ENCODE measurements at places on chromosomes 11 and 22.

DNA sequence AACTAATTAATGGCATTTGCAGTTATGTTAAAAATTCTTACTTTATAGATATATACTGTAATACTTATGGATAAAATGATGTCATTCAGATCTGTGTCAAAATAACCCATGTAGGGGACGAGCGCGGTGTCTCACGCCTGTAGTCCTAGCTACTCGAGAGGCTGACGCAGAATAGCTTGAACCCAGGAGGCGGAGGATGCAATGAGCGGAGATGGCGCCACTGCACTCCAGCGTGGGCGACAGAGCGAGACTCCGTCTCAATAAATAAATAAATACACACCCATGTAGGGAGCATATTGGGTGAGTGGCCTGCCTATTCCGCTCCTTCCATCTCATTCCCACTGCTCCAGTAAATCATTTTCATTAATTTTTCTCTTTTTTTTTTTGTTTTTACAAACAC, 7.1 kb downstream of the SNU13 start:
- DNase-seq, result peak; percentile 29

GRCh38 chr11:119100994-119101758, 477 bp downstream of the DPAGT1 start:
- no peak for DNase-seq

DNA sequence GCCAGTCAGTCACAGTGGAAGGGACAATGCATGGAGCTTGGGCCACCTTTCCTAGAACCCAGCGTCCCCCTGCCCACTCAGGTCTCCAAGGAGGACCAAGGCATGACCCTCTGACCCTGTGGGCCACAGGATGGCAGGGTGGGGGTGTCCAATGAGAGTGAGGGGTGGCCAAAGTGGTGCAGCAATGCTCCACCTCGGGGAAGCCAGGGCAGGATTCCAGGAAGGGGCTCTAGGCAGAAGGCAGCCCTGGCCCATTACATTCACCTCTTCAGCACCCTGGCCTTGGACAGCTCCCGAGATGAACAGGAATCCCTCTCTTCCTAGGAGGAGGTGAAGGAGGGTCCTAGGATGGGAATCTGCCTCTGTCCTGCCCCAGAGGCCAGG, 597.5 kb downstream of the BRD1 start:
- DNase-seq, result no peak

DNA sequence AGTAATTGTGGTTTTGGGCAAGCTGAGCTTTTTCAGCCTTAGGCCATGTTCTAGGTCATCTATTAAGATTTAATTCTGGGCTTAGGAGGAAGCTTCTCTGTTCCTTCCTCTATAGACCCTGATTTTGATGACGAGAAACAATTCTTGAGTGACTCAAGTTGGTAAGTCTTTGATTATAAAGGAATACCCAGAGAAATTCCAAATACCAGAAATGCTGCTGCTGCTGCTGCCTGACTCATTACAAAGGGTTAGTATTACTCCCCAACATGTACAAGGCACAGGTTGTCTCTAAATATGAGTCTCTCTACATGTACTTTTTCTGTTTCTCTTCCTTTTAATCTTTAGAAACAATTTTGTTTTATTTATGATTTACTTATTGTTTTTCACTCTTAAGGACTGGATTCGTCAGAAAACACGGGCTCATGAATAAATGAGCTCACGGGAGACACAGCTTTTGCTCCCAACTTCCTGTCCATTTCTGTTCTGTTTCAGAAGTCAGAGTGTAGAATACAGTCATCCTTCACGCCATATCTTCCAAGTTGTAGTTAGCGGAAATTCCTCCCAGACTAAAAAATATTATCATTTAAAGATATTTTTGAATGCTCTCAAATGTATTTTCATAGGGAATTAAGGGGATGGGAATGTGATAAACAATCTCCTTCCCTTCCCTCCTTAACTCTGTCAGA, 31.8 kb upstream of the RBMXL2 start:
- DNase-seq, result no peak

- no peak for DNase-seq
Measured at GRCh38 chr11:5604896-5605295, 8.5 kb downstream of the TRIM6 start.

DNA sequence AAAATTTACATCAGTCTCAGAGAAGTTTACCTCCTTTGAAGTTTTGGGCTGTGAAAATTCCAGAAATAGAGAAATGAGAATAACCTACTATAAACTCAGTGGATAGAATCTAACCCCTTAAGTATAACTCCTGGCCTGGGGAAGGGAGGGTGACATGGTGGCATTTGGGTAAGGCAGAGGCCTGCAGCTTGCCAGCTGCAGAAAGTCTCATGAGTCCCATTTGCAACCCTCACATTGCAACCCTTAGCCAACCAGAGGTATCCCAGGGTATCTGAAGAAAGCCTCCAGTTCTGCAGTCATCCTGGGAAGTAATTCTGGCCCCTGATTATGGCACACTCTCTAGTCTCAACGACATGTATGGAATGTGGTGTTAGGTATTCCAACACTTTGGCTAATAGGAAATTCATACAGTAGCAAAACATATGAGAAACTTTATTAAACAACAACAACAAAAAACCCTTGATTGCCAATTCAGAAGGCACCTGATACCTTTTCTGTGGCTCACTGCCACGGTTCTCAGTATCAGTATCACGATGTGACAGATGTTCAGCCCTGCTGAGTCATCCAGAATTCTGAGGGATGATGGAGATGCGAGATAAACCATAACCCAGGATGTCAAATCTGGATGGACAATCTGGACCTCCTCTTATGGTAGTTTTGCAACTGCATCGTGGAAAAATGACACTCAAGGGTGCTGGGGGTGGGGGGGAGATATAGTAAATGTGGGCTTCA, 743.4 kb downstream of the NELL1 start:
- no peak for DNase-seq

DNA sequence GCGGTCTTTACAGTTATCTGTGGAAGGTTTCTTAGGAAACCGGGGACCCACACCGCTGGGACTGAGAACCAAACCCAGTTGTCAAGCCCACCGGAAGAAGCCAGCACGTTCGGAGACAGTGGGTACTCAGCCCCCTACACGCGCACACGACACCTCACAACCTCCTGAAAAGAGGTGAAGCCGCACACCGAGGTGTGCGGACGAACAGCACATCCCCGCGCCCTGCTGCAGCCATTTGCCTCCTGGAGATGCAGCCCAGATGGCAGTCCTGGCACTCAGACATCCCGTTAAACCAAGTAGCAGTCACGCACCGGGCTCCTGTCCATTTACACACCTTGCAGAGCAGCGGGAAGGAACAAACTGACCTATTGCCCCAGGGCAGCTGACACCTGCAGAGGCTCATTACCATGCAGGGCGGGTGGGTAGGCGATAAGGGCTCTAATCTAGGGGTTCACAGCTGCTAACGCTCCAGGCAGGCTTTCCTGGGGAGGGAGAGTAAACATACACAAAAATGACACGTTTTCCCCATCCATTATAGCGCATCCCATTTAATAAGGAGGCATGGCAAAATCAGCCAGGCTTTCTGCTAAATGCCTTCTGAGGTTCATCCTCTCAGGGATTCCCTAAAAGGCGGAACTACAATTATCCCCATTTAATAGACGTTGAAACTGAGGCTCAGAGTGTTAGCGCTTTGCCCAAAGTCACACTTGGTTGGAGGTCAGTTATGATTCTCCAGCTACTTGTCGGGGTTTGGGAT, 864 bp upstream of the EHBP1L1 start:
- DNase-seq, result no peak

- DNase-seq, result no peak
Measured at GRCh38 chr11:62010935-62011528, 43.6 kb upstream of the FTH1 start.

- no peak for DNase-seq
Measured at GRCh38 chr11:130916910-130917309, 631 bp upstream of the SNX19 start.

- no peak for DNase-seq
Measured at GRCh38 chr22:37782340-37783168, 25.2 kb upstream of the GCAT start.

DNA sequence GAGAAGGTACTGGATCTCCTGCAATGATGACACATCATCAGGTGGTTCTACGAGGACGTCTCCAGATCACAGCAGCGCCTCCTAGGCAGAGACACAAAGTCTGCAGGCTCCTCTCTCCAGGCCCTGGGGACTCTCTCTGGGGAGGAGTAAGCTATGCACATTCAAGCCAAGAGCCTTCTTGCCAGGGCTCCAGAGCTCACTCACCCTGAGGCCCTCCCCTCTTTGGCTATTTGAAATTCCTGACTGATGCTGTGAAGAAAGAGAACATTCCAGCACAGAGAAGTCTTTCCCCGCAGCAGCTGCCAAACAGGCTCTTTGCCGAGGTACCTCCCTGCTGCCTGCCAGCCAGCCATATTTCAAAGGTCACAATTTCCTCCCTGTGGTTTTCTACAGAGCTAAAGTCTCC, 204.9 kb downstream of the CSNK2A3 start:
- peak; percentile 32 for DNase-seq

DNA sequence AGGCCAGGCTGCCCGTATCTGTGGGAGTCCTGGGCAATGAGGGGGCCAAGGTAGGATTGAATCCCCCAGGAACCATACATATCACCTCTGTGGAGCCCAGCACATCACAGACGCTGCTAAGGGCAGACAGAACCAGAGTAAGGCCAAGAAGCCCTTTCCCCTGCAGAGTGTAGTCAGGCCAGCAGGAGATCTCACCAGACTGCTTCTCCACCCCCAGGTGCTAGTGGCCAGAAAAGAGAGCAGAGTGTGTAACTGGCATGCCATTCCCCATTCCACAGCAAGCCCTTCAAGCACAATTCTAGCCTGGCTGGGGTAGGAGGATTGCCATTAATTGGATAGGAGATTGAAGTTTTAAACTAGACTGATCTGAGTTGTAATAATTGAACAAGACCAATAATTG, 28.0 kb upstream of the FCHSD2 start:
- DNase-seq, result no peak

DNA sequence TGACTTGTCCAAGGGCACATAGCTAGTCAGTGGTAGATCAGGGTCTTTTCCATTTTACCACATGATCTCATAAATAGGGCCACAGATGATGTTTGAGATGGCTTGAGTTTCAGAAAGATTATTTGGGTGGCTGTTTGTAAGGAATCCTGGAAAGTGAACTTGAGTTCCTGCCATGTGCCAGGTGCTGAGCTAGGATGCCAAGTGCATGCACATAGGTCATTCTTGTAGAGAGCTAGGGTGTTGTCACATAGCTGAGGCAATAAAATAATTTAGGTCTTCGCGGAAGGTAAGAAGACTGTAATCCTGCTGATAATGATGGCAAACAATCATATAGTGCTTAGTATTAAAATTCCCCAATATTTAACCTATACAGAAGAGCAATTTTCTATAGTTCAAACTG, 1162.6 kb upstream of the TENM4 start:
- no peak for DNase-seq

DNA sequence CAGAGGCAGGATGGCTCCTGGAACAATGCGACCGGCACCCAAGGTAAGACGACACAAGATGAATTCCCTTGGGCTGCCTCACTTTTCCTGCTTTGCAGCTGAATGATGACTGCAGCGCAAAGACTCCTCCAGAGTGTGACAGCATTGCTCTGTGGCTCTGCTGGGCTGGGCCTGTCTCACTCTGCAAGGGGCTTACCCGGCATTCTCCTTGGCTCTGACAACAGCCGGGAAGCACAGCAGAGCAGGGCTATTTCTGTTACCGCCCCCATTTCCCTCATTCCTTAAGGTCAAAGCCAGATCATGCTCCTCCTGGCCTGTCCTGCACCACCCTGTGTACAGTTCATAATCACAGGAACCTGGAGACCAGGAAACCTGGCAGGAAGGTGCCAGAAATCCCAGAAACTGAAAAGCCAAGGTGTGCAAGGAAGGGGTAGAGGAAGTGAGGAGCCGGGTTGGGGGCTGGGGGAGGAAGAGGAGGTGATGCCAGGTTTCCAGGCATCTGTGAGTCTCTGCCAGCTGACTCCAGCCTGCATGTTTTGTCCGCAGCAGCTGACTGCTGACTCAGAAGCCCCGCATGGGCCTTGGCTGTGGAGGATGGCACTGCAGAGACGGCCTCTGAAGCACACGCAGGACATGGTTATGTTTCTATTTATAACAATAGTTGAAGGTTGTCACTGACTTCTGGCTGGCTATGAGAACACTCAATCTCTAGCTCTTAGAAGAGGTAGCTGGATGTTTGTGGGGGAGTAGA, 113.6 kb downstream of the MICAL3 start:
- DNase-seq, result no peak

GRCh38 chr11:43576803-43577521, 103.6 kb upstream of the HSD17B12 start:
- DNase-seq, result peak; percentile 56

GRCh38 chr22:23089633-23090456, 19.5 kb downstream of the GNAZ start:
- no peak for DNase-seq

- no peak for DNase-seq
Measured at GRCh38 chr22:36323182-36323854, 64.4 kb downstream of the MYH9 start.

GRCh38 chr11:119373921-119374631, 7.4 kb downstream of the USP2 start:
- peak; percentile 56 for DNase-seq

DNA sequence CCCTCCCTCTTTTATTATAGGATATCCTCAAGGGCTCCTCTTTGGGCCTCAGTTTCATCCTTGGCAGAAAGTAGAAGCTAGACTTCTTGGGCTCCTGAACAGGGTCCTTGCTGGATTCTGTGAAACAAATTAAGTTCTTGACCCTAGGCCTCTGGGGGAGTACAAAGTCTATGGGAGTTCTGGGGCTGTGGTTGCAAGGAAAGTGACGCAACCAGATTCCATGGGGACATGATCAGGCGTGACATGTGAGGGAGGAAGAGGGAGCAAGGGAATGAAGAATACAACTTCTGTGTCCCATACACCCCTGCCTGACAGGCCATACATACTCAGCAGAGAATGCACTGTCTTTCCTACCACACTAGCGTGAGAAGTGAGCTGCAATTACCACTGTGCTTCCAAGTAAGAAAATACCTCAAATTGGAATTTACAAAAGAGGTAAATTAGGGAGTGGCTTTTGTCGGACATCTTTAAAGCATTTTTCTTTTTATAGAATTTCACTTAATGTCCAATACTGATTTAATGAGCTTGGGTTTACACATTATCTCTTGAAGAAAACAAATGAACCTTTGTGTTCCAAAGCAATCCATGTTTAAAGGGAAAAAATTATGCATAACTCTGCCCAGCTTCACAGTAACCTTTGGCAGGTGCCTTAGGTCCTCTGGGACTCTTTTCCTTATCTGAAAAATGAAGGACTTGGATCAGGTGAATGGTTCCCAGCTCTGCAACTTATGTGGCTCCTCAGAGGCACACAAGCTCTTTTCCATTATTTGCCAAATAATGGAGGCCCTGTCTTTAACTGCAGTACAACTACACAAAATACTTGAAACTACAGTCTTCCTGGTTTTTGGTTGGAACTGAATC, 38.9 kb downstream of the LIMK2 start:
- DNase-seq, result no peak
